ENCODE measurements at places on chromosomes 1 and 21.

GRCh38 chr1:8162168-8162567, 136.1 kb upstream of the ERRFI1 start:
- DNase-seq, result no peak

DNA sequence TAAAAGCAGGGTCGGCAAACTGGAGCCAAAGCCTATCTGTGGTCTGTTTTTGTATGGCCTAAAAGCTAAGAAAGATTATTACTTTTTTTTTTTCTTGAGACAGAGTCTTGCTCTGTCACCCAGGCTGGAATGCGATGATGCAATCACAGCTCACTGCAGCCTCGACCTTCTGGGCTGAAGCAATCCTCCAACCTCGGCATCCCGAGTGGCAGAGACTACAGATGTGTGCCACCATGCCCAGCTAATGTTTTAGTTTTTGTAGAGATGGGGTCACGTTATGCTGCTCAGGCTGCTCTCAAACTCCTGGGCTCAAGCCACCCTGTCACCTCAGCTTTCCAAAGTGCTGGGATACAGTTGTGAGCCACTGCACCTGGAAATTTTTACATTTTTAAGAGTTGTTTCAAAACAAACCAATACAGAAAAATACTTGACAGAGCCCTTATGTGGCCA, 6.5 kb upstream of the GLRX2 start:
- no peak for DNase-seq

DNA sequence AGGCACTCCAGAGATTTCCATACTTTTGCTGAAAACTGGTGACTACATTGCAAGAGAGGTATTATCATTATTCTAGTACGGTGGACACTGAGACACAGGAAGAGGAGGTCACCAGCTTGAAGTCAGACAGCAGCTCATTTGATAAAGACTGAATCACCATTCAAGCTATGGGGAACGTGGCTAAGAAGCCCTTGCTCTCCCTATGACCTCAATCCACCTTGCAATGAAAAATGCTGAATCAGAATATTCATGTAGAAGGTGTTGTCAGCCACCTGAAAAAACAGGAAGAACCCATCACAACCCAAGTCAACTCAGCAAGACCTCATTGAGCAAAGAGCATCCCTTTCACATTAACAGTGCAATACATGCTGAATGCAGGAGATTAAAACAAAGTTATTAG, 59.0 kb upstream of the FGGY start:
- no peak for DNase-seq

GRCh38 chr21:17613242-17613676, 558 bp upstream of the BTG3 start:
- no peak for DNase-seq

DNA sequence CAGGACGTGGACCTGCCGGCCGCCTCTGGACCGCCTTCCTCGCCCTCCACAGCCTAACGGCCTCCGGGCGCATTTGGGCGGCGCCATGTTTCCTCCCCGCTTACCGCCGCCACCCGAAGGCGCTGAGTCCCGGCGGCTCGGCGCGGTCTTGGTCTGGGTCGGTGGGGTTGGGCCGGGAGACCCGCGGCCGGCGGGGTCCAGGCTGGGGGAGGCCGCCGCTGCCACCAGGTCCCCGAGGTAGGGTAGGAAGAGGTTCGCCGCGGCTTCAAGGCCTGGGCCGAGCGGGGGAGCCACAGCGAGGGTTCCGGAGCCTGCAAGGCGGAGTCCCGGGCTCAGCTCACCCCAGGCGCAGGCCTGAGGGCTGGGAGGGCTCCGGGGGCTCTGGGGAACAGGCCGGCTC, 5.5 kb downstream of the OR2C3 start:
- no peak for DNase-seq

- DNase-seq, result no peak
Measured at GRCh38 chr21:28590676-28591075, 402.0 kb downstream of the LTN1 start.

DNA sequence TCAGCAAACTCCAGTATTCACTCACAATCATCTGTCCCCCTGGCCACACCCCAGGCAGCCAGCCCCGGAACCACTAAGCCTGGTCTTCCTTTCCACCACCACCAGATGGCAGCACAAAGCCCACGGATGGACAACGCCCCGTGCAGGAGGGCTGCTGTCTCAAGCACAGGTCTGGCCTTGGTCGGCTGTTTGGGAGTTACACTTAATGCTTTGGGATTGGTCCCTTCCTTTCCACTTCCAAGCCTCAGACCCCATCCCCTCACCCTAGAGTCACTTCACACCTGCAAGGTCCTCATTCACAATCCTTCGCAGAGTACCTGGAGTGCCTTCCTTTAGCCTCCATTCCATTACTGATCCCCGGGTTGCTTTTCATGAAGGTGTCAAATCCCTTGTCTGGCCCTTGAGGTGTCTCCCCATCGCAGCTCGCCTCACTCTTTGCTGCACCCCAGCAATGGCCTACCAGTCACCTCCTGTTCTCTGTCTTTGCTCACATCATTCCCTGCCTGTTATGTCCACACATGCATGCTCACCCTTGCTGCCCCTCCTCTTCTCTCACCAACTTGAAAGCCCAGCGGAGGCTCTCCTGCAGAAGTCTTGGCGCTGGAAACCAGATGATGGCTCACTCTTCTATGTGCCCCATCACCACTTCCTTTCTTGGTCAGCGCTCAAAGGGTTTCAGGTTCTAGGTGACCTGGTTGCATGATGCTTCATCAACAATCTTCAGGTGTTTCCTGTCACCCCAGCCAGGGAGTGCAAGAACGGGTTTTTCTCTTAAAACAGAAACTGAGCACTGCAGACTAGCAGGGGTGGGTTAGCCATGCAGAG, 24.9 kb upstream of the KCNA2 start:
- DNase-seq, result peak; percentile 69

- no peak for DNase-seq
Measured at GRCh38 chr21:37642493-37642892, 273.8 kb downstream of the KCNJ6 start.

GRCh38 chr1:54934869-54935268, 45.6 kb upstream of the TMEM61 start:
- DNase-seq, result no peak

DNA sequence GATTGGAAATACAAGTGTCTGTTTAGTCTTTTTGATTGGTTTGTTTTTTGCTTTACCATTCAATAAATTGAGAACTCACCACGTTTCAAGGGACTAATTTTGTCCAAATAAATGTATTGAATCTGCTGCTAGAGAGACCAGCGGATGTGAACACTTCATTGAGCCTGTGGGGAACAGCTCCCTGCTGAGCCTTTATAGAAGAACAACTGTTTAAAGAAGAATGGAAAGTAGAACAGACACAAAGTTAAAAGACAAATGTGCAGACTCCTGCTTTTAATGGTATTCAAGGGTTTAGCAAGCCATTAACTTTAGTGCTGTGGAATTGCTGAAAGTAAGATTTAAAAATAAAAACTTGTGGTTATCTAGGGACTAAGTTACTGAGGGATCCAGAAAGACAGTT, 817.7 kb upstream of the B3GALT2 start:
- no peak for DNase-seq

- no peak for DNase-seq
Measured at GRCh38 chr1:22755641-22756040, 45.0 kb downstream of the EPHB2 start.

DNA sequence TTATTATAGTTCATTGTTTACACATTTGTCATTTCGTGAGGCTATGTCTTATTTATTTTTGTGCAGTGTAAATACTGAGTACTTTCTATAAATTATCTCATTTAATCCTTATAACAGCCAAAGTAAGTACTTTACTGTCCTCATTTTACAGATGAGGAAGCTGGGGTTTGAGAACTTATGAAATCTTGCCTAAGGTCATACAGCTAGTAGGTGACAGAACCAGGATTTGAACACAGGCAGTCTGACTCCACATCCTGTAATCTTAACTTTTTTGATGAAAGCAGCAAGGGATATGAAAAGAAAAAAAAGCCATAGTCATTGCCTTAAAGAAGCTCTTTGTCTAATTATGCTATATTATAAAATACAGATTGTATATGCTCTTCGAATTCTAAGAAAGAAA, 107.1 kb upstream of the BMP8A start:
- DNase-seq, result no peak

DNA sequence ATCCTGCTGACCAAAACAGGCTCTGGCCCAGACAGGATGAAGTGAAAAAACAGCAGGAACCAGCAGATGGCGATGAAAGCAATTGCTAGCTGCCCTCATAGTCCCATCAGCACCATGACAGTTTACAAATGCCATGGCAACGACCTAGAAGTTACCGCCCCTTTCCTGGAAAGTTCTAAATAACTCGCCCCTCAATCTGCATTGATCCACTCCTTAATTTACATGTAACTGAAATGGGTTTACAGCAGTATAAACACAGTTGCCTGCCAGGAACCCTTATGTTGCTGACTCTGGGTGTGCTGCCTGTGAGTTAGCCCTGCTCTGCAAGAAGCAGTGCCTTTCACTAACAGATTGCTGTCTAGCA, 65.5 kb upstream of the CR1L start:
- DNase-seq, result no peak

DNA sequence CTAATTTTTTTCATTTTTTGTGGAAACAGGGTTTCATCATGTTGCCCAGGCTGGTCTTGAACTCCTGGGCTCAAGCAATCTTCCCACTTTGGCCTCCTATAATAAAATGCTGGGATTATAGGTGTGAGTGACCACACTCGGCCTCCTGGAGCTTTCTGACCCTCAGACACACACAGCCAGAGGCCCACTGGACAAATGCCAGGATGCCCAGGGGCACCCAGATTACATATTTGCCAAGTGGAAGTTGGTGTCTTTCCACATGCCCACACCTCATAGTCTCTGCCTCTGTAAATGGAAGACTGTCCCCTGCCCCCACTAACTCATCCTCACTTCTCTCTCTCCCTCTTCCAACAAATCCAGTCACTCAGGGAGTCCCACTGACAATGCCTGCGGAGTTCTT, 63.4 kb upstream of the LRP8 start:
- no peak for DNase-seq

DNA sequence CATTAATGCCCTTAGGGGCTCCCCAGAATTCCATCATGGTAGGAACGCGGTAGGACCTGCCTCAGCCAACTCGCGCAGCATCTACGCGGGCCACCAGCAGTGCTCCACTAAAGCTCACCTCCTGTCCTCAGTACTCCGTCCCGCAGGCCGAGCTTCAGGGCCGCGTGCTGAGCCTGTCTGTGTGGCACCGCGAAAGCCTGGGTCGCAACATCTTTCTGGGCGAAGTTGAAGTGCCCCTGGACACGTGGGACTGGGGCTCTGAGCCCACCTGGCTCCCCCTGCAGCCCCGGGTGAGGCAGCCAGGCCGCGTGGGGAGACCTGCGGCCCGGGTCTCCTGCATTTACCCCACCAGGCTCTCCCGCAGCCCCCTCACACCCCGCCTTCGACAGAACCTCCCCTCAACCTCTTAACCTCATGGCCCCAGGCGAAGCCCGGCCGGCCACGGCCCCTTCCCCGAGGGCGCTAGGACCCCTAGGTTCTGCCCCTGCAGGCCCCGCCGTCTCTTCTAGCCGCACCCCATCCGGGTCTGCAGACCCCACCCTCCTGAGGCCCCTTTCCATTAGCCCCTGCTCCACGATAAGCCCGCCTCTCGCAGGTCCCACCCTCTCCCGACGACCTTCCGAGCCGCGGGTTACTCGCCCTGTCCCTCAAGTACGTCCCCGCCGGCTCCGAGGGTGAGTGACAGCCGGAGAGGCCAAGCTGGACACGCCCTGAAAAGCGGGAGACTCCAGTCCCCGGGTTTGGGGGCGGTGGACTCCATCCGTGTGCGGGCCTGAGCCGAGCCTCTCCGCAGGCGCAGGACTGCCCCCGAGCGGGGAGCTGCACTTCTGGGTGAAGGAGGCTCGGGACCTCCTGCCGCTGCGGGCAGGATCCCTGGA, 9.1 kb downstream of the SYTL1 start:
- DNase-seq, result no peak

DNA sequence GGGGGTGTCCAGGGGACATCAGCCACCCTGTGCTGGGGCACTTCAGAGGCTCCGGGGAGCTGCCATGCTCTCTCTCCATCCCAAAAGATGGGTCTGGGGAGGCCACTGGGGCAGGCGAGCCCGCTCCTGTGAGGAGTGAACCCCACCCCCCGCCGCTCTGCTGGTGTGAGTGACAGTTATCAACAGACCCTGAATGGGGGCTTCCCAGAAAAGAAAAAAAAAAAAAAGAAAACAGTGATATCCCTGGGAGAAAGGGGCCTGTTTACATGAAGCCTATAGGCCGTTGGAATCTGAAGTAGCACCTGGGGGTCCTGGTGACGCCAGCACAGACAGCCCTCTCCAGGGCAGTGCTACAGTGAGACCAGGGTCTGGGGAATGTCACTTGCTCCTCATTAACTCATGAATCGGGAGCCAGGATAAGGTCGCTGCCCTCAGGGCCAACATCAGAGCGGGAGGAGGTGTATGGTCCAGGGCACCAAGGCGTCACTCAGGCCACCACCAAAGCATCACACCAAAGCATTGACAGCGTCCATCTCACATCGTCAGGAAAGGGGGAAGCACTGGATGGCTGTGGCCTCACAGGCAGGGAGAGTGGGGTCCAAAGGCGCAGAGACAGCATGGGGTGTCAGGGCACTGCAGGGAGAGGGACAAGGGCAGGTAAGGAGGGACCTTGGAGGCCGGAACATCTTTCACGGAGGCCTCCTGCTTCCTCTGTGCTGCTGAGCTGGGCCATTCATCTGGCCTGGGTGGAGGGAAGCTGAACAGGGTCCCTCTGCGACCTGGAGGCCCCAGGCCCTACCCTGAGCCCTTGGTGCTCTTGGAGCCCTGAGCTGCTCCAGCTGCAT, 8.4 kb upstream of the NPHP4 start:
- no peak for DNase-seq

DNA sequence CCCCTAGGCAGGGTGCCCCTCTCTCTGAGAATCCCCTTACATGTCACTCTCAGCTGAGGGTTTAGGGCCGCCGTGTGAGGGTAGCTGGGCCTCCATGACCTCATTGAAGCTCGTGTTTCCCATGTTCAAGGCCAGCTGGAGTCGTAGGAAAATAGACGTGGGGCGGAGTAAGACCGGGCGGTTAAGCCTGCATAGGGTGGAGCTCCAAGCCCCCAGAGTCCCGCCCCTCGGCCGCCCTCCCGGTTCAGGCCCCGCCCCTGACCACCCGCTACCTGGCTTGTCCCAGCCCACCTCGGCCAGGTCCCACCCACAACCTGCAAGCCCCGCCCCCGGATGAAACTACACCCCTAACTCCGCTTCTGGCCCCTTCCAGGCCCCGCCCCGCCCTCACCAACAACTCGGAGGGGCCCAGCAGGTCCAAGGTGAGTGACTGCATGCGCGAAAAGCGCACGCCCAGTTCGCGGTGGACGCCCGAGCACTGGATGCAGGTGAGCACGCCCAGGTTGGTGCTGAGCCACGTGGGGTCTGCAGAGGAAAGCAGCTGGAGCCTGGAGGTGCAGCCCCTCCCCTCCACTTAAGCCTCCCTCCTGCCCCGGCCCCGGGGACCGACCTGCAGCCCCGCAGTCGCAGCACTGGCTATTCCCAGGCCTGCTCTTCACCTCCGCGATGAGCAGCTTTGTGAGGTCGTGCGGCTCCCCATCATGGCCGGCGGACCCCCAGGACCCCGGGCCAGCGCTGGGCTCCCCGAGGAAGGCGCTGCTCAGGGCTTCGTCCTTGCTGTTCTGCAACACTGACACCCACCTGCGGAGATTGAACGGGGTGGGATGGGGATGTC, 12.2 kb upstream of the TCEA3 start:
- no peak for DNase-seq

GRCh38 chr1:64650411-64650810, 94.5 kb upstream of the RAVER2 start:
- DNase-seq, result no peak

- DNase-seq, result no peak
Measured at GRCh38 chr1:195071461-195071860, 1536.8 kb downstream of the KCNT2 start.

All from stimulated activated CD8-positive, alpha-beta memory T cell treated with anti-CD3 and anti-CD28 coated beads, Interleukin-4, amount 100 ng/mL, for 24 hours (primary cell).